ENCODE measurements at places on chromosomes 1 and 21. TPM values are rescaled to one million over a fixed set of nuclear protein-coding genes. Genes with fewer than 3 reads are reported as not detected.

RNU1-1 gene
- total RNA-seq = under 0.01 TPM

CD52 gene
- not detected for total RNA-seq

MAST2 gene
- 19.3 TPM for total RNA-seq

RXFP4 gene
- total RNA-seq = 0.55 TPM

SAMSN1 gene
- total RNA-seq = not detected

HES5 gene
- not detected for total RNA-seq

LCE1D gene
- total RNA-seq = not detected

AADACL4 gene
- total RNA-seq = not detected

AK5 gene
- 14.9 TPM for total RNA-seq

LDLRAD1 gene
- total RNA-seq = not detected

UBL4B gene
- not detected for total RNA-seq

C1orf87 gene
- not detected for total RNA-seq

RNU1-3 gene
- total RNA-seq = not detected

CBR1 gene
- total RNA-seq = 338 TPM

LRRN2 gene
- 0.07 TPM for total RNA-seq

TNFRSF18 gene
- total RNA-seq = not detected

BMP8B gene
- not detected for total RNA-seq

MIXL1 gene
- not detected for total RNA-seq

RPE65 gene
- not detected for total RNA-seq

IL19 gene
- 0.57 TPM for total RNA-seq

RNPC3 gene
- total RNA-seq = 4.1 TPM

ERICH3 gene
- not detected for total RNA-seq

RNASEL gene
- total RNA-seq = 3.5 TPM

CELA2B gene
- not detected for total RNA-seq

SLC45A1 gene
- total RNA-seq = not detected

TGFB2 gene
- total RNA-seq = 2.4 TPM

SERPINC1 gene
- not detected for total RNA-seq

SLC1A7 gene
- not detected for total RNA-seq

GCSAML gene
- total RNA-seq = not detected

CHI3L2 gene
- 1.0 TPM for total RNA-seq

SLC22A15 gene
- 3.2 TPM for total RNA-seq

PGBD5 gene
- 3.6 TPM for total RNA-seq

MAP10 gene
- not detected for total RNA-seq

Data from HT1080 (cell line).